Activated T-helper 9 cell treated with anti-CD3 and anti-CD28 coated beads, Interleukin-2, amount 50 U/mL, for 16 hours (primary cell): ENCODE measurements at places on chromosomes 16 and 17.

GRCh38 chr17:49548506-49549310, 27.0 kb upstream of the NXPH3 start:
- DNase-seq, result no peak

DNA sequence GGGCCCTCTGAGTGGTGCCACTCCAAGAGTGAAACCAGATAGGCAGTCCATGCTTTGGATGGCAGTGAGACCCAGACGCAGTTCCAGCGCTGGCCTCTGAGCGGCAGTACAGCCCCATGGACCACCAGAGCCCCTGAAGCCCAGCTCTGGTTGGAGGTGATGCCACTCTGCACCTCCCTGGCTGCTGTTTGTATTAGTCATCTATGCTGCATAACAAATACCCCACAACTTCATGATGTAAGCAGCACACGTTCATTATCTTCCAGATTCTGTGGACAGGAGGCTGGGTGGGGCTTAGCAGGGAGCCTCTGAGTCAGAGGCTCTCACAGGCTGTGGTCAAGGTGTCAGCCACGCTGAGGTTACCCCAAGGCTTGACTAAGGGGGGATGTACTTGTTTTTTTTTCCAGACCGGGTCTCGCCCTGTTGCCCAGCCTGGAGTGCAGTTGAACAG, 5.1 kb upstream of the NME4 start:
- peak; percentile 73 for DNase-seq

GRCh38 chr17:45377401-45377800, 55.3 kb downstream of the ARHGAP27 start:
- no peak for DNase-seq

- DNase-seq, result no peak
These were observed 6.3 kb upstream of the USP31 start for GRCh38 chr16:23155445-23156049.

DNA sequence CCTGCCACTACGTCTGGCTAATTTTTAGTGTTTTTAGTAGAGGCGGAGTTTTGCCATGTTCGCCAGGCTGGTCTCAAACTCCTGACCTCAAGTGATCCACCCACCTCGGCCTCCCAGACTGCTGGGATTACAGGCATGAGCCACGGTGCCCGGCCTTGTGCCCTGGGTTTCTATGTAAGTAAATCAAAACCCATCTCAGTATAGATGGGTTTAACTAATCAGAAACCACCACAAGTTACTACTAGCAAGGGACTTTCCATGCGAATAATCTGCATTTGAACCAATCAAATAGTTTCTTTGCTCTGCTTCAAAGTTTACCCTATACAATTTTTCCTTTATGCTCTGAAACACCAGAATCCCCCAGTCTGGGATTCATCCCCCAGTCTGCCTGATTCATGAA, 16.5 kb upstream of the EIF1 start:
- DNase-seq, result no peak

DNA sequence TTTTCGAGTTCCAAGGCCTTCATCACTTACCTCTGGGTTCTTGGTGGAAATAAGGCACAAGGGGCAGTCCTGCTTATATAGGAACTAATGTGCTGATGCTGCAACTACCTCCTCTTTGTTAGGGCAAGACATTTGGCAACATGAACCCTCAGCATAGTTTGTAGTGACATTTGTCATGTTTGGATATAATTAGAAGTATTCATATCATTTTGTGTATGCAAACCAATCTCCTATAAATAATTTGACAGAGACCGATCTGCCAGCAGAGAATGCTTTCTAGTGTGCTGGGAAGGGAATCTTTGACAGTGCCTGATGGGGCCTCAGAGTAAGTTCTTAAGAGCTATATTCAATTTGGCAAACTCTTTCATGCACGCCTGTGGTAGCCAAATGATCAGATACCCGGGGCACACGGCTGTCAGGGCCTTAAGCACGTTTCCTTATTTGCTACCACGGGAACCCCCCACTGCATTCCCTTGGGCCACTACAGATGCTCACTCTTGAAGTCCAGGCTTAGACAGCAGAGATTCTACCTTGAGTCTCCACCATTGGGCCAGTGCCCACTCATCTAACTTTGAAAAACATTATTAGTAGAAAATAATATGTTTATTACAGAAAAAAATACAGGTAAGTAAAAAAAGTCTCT, at the start of gene MYH8:
MYH8 (minus strand) TSS at position 51 of the 643 bp plus-strand sequence. CDS start 1,723 bp downstream, outside the sequence.
- DNase-seq, result no peak

DNA sequence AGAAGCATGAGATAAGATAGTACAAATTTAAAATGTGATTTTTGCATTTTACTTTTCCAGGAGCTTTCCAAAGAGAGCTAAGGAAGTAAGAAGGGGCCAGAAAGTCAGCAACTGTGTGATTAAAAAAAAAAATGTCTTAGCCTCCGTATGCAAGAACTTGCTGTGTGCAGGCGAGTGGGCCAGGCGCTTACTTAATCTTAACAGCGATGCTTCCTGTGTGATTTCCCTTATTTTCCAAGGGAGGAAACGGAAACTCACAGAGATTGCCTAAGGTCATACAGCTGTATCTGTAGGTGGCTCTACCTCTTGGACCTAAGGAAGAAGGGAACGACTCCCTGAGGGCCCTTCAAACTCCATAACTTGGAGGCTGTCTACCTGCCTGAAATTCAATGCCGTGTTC, 11.1 kb downstream of the HS3ST3B1 start:
- DNase-seq, result no peak

DNA sequence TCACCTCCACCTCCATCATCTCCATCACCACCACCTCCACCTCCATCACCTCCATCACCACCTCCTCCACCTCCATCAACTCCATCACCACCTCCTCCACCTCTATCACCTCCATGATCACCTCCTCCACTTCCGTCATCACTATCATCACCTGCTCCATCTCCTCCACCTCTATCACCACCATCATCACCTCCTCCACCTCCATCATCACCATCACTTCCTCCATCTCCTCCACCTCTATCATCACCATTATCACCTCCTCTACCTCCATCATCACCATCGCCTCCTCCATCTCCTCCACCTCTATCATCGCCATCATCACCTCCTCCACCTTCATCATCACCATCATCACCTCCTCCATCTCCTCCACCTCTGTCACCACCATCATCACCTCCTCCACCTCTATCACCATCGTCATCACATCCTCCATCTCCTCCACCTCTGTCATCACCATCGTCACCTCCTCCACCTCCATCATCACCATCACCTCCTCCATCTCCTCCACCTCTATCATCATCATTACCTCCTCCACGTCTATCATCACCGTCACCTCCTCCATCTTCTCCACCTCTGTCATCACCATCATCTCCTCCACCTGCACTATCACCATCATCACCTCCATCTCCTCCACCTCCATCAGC, 27.0 kb downstream of the ADGRG5 start:
- no peak for DNase-seq

- peak; percentile 77 for DNase-seq
These were observed 1.3 kb downstream of the MAZ start for GRCh38 chr16:29807426-29808218.
